ENCODE measurements at places on chromosomes 1 and 21.
A peak's percentile ranks its signal among the peaks of the same experiment; 100 is the strongest.

GRCh38 chr1:246193537-246193936 lies 313.5 kb downstream of the SMYD3 start:
- no peak for DNase-seq

GRCh38 chr1:46725736-46726108 lies 6.8 kb upstream of the EFCAB14 start:
- peak; percentile 68 for DNase-seq

DNA sequence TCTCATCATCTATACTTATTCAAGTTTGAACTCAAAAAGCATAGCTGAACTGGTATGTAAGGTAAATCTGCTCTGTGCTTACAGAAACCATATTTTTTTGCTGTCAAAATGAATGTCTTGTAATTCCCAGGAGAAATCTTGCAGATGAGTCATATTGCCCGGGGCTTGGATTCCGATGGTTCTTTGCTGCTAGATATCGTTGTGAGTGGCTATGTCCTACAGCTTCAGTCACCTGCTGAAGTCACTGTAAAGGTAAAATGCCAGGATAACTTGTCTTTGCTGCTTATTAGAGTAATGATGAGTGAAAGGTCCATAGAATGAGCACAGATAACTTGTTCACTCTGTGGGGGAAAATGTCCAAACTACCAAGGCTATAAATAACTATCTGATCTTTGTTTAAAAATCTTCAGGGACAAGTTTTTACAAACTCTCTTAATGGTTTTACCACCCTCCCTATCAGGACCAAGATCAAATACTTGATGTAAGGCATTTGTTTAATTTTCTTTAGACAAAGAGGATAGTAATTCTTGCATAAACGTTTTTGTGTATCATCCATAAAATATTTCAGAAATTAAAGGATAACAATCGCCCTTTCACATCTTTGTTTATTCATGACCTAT lies 222.3 kb downstream of the TPR start:
- peak; percentile 65 for DNase-seq

- DNase-seq: no peak
Observed at GRCh38 chr1:19338323-19338762, 26.2 kb downstream of the SLC66A1 start.

DNA sequence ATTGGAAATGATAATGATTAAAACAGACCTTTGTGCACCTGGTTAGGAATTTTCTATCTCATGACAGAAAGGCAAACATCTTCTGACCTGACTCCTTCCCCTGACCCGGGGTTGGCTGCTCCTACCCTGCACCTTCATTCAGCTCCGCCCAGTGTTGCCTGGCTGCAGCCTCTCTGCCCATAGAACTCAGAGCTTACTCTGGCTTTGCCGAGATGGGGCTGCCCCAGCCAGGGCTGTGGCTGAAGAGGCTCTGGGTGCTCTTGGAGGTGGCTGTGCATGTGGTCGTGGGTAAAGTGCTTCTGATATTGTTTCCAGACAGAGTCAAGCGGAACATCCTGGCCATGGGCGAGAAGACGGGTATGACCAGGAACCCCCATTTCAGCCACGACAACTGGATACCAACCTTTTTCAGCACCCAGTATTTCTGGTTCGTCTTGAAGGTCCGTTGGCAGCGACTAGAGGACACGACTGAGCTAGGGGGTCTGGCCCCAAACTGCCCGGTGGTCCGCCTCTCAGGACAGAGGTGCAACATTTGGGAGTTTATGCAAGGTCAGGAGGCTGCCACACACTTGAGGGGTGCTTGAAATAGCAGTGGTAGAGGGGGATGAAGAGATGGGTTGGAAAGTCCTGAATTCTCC lies at the start of gene DIO1:
Gene DIO1 (plus strand): TSS at position 189 of the 638 bp plus-strand sequence. CDS start 24 bp downstream, at position 213.
- DNase-seq: no peak

Measured in LHCN-M2 (cell line).